Nasal cavity respiratory epithelium epithelial cell of viscerocranial mucosa (primary cell): ENCODE measurements at places on chromosomes 2 and 18. TPM values are rescaled to one million over a fixed set of nuclear protein-coding genes. Genes with fewer than 3 reads are reported as not detected.

The ARHGAP25 gene
- total RNA-seq = 1.7 and 2.1 TPM in 2 replicates

The DYNAP gene
- total RNA-seq = not detected in 2 replicates

The SIX3 gene
- total RNA-seq = 0.68 and 4.1 TPM in 2 replicates

The CNTNAP5 gene
- not detected in 2 replicates for total RNA-seq

The IL36A gene
- total RNA-seq = 1.0 and 1.2 TPM in 2 replicates

The BUB1 gene
- total RNA-seq = 0.71 and 1.4 TPM in 2 replicates

The RFTN2 gene
- 0.14 TPM in 1 of 2 replicates, not detected in the other for total RNA-seq

The FAM124B gene
- not detected in 2 replicates for total RNA-seq

The NTSR2 gene
- total RNA-seq = not detected in 2 replicates

The CROCC2 gene
- not detected in 2 replicates for total RNA-seq

The DIS3L2 gene
- 9.6 and 23.0 TPM in 2 replicates for total RNA-seq

The ATP5MC3 gene
- total RNA-seq = 60.9 and 99.5 TPM in 2 replicates

The REG3G gene
- total RNA-seq = not detected in 2 replicates

The UCN gene
- total RNA-seq = 1.0 and 1.1 TPM in 2 replicates

The FOXD4L1 gene
- total RNA-seq = under 0.01 and 0.21 TPM in 2 replicates

The DNAJB2 gene
- 39.0 and 83.7 TPM in 2 replicates for total RNA-seq

The FRZB gene
- under 0.01 TPM in 2 replicates for total RNA-seq

The SERPINB3 gene
- total RNA-seq = 32.5 and 258 TPM in 2 replicates

The GPR17 gene
- total RNA-seq = not detected in 2 replicates

The REG1B gene
- total RNA-seq = not detected in 2 replicates

The UGGT1 gene
- total RNA-seq = 84.4 and 104 TPM in 2 replicates

The FKBP1B gene
- 6.4 and 7.9 TPM in 2 replicates for total RNA-seq

The DBI gene
- total RNA-seq = 55.7 and 86.9 TPM in 2 replicates

The RBKS gene
- total RNA-seq = 0.71 and 1.7 TPM in 2 replicates

The TLX2 gene
- total RNA-seq = not detected in 2 replicates

The RPRM gene
- total RNA-seq = not detected in 2 replicates

The KLHL14 gene
- not detected in 2 replicates for total RNA-seq

The HOXD3 gene
- total RNA-seq = not detected in 2 replicates

The CD226 gene
- total RNA-seq = 0.34 and 1.8 TPM in 2 replicates

The ADCYAP1 gene
- not detected in 2 replicates for total RNA-seq

The MTCL1 gene
- total RNA-seq = 17.8 and 37.7 TPM in 2 replicates

The ADD2 gene
- under 0.01 TPM in 1 of 2 replicates, not detected in the other for total RNA-seq

The C2orf15 gene
- 0.93 and 2.1 TPM in 2 replicates for total RNA-seq

The KCNF1 gene
- 0.21 TPM in 1 of 2 replicates, not detected in the other for total RNA-seq

The XIRP2 gene
- not detected in 2 replicates for total RNA-seq

The DSG4 gene
- total RNA-seq = under 0.01 TPM in 1 of 2 replicates, not detected in the other

The HOXD4 gene
- not detected in 2 replicates for total RNA-seq

The NCKAP5 gene
- total RNA-seq = 0.68 and 5.2 TPM in 2 replicates

The RPIA gene
- 6.2 and 8.3 TPM in 2 replicates for total RNA-seq

The LIMS4 gene
- 1.1 TPM in 1 of 2 replicates, not detected in the other for total RNA-seq

The G6PC2 gene
- total RNA-seq = not detected in 2 replicates

The HOXD11 gene
- not detected in 2 replicates for total RNA-seq

The AGFG1 gene
- 83.4 and 135 TPM in 2 replicates for total RNA-seq

The OTX1 gene
- 2.7 and 8.1 TPM in 2 replicates for total RNA-seq
